ENCODE measurements at places on chromosomes 1 and 21.

- DNase-seq, result no peak
These were observed 30.0 kb upstream of the SDE2 start for GRCh38 chr1:226029093-226029496.

DNA sequence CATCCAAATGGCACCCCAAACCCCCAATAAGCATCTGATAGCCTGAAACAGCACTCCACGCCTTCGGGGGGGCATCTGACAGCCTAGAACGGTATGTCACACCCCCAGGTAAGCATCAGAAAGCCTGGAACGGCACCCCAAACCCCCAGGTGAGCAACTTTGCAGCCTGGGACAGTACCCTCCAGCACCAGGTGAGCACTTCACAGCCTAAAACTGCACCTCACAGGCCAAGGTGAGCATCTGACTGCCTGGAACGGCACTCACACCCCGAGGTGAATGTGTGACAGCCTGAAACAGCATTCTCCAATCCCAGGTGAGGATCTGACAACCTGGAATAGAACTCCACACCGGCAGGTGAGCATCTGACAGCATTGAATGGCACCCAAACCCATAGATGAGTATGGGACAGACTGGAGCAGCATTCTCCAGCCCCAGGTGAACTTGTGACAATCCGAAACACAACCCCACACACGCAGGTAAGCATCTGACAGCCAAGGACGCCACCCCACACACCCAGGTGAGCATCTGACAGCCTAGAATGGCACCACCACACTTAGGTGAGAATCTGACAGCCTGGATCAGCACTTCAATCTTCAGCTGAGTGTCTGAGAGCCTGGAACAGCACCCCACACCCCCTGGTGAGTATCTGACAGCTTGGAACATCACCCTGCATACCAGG is 18.3 kb upstream of the MMEL1 start:
- DNase-seq, result peak; percentile 2

DNA sequence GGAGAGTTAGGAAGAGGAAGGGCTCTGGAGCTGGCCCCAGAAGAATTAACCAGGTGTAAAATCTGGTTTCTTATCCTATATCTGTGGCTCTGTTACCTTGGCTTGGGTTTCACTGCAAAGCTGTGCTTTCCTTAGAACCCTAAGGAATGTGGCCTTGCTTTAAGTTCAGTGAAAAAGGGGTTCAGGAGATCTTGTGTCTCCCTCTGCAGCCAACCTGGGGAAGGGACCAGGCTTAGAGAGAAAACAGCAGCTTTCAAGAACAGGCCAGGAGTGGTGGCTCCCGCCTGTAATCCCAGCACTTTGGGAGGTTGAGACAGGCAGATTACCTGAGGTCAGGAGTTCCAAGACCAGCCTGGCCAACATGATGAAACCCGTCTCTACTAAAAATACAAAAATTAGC is 16.1 kb upstream of the MYCL start:
- no peak for DNase-seq

DNA sequence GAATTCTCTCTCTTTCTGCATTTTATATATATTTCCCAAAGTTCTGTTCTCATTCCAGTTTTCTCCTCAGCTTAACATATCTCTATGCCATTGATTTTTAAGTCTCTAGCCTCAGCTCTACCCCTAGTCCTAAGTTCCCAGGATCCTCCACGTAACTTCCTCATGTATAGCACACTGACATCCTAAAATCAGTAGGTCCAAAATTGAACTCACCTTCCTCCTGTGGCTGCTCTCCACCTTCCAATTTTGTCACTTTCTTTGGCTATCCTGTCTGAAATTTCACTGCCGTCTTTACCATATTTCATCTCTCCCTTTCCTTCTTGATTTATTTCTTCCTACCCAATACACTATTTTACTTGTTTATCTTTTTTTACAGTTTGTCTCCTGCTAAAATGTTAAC is 1.5 kb downstream of the SLAMF6 start:
- DNase-seq, result no peak

DNA sequence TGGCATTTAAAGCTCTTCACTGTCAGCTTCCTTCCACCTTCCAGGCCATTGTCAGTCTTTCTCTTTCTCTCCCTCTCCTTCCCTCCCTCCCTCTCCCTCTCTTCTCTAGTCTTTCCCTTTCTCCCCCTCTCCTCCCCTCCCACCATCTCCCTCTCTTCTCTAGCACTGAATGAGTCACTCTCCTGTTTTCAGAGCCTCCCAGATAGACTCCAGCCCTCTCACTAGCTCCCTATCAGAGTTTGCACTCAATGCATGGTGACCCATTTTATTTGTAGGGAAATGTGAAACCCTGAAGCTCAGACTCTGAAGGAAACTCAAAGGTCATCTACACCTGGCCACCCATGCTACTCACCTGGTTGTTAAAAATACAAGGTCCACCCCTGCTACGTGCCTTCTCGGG is 4.4 kb upstream of the MATN1 start:
- no peak for DNase-seq

DNA sequence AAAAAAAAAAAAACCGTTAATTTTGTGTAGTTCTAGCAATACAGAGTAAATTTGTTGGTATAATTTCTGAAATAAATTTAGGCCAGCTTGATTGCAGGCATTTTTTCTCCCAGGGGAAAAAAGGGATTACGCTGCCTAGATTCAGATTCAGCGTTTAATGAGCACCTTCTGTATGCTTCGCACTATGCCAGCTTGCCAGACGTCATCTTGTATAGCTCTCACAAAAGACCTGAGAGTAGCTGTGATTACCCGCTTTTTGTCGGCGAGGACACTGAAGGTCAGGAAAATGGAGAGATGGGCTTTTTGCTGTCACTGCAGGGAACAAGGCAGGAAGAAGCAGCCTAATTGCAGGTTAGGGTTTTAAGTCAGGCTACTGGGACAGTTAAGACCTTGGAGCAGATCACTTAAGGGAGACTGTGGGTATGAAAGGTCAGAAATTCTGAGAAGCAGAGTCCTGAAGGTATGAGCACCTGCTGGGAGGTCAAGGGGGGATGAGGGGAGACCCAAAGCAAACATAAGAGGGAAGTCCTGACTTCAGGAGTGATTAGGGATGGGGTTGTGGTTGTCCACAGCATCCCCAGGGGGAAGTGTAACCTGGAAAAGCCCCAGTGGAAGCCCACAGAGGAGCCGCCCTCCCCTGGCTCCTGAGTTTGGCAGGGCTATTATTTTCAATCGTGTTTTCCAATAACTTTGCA is 39.0 kb downstream of the TMCC2 start:
- DNase-seq, result no peak

Measured in activated naive CD4-positive, alpha-beta T cell treated with anti-CD3 and anti-CD28 coated beads, Interleukin-2, amount 10 ng/mL, durations not matched to agents 7 days and 5 days (primary cell).